GM04504 (cell line): ENCODE measurements at places on chromosomes 5 and 9.

DNA sequence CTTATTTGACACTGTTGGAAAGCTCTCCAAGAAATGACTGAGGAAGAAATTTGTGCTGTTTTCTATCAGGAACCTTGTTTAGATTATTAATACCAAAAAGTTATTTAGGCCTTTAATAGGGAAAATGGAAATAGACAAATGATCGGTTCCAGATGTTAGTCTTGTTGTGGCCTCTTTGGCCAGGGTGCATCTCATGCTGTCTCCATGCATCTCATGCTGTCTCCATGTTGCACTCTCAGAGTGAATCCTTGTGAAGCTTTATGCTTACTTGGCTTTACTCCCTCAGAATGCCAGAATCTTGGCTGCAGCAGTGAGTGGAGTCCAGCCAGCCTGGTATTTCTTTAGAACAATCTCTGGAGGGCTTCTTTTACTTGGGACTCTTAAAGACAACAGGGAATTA, 185.5 kb downstream of the ARHGAP26 start:
- DNase-seq, result no peak

DNA sequence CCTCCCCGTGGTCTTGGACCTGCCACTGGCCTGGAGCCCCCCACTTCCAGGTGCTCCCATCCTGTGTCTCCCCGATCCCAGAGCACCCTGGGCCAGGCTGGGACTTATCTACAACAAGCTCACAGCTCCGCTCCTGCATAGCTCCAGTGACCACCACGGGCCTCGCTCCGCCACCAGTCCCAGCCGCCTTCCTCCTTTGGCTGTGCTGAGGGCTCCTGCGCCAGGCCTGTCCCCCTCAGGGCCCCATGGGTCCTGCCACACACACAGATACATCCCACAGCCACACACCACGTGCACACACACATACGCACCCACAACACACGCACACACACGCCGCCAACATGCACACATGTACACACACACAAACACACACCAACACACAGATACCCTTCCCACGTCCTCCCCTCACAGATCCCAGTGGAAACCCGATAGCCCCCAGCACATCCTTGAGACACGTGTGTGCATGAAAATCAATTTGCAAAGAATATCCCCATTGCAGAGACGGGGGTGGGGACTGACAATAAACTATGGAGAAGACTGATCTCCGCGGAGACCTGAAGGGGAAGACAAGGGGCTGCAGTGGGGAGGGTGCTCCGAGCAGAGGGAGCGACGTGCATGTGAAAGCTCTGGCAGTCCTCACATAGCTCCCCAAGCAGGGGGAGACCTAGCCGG, 18.5 kb upstream of the LAMC3 start:
- DNase-seq, result no peak

- DNase-seq, result no peak
Measured at GRCh38 chr9:17342696-17343095, 207.9 kb downstream of the CNTLN start.

GRCh38 chr9:91714020-91714806, 235.8 kb downstream of the ROR2 start:
- no peak for DNase-seq
